Activated CD4-positive, CD25-positive, alpha-beta regulatory T cell treated with anti-CD3 and anti-CD28 coated beads, Interleukin-2, amount 50 U/mL, for 24 hours (primary cell): ENCODE measurements at places on chromosomes 7 and 10.

GRCh38 chr7:154844955-154845354 lies 158.0 kb downstream of the PAXIP1 start:
- ATAC-seq: no peak

DNA sequence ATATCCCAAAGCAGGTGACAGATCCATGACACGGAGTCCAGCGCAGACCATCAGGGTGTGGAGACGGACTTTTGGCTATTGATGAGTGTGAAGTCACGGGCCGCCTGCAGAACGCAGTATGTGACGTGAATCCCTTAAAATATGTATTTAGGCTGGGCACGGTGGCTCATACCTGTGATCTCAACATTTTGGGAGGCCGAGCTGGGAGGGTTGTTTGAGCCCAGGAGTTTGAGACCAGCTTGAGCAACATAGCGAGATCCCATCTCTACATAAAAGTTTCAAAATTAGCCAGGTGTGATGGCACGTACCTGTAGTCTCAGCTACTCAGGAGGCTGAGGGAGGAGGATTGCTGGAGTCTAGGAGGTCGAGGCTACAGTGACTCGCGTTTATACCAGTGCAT lies 1.9 kb upstream of the AMZ1 start:
- ATAC-seq: no peak

DNA sequence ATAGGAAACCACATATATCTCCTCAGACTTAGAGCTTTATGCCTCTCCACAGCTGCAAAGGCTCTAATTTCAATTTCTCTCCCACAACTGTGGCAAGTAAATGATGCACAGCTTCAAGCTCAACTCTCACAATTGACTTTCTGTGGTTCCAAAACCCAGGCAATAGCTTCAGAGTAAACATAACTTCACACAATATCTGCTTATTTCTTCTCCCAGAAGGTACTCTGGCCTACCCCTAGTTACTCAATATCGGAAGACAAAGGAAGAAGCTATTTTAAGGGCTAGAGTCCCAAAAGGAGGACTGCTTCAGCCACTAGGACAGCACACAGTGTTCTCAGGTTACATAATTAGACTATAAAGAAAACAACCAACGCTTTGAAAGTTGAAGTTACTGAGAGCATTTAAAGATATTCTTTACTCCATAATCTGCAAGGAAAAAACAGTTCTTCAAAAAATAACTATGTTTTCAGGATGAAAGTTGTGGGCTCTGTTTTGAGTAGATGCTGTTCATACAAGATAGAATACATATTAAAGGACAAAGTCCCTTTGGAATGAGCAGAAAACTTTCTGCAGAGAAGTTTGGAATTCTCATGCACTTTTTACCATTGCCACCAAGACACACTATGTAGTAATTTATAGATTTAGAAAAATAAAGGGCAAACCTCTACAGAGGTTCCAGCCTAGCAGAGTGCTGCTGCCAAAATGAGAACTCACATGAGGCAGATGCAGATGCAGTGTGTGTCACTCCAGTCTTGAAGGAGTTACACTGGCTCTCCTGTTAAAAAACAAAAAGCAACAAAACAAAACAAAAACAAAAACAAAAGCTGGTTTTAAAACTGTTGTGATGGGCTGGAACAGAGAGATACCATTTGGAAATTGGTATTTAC lies 81.8 kb downstream of the NT5C2 start:
- ATAC-seq: no peak

DNA sequence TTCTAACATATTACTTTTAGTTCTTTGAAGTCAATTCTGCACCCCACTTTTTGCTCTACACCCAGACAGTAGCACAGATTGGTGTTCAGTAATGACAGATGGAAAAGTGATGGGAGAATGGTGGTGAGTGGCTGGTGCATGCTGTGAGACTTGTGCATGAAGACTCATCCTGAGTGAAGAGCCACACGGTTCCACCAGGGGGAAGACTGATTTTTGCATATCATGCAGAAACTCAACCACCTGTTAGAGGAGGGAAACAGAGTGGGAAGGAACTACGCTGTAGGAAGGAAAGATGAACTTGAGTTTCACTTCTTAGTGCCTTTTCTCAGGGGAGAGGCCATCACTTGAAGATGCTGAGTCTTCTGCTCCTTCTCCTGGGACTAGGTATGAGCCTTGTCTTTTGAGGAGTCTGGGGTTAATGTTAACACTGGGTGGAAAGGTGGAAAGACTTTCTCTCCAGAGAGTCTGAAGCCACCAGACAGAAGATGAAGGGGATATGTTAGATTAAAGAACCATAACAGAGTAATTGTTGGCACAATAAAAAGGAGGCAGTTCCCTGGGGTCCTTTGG lies 9.3 kb upstream of the PRSS1 start:
- ATAC-seq: peak; percentile 64

DNA sequence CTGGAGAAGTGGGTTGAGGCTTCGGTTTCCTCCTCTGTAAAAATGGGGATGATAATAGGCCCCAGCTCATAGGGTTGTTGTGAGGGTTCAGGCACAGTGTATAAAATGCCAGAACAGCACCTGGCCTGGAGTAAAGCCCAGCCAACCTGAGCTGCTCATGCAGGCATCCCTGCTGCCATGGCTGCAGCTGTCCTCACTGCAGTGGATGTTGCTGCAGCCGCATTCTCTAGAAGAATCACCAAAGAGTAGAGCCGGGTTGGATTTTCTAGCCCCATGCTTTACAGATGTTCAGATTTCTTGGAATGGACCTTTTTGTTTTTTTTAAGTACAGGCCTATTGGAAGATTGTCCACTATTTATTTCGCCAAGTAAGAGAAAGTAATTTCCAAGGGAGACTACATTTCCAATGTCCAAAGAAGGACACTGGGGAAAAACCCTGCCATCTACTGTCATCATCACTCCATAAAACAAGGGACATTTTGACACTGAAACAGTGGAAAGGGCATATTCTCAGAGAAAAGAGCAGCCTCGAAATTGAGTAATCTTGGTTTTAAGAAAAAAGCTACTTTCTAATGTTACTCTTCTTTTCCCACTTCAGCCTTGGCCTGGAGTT lies 147.5 kb upstream of the TCF7L2 start:
- no peak for ATAC-seq

DNA sequence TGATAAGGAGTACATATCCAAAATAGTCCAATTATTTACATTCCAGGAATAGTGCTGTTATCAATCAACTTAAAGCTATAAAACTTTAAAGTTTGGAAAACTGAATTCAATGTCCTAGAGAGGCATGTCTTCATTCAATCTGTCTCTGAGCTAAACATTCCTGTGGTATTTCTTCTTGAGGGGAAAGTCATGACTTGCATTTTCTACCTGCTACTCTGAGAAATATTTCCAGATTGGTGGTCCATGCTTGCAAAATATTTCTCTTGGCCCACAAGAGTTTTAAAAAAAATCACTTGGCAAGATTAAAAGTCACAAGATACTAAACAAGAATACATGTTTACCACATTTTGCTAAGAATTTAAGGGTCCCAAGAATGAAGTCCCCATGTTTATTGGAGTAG lies 63.6 kb upstream of the HGF start:
- ATAC-seq: no peak

- no peak for ATAC-seq
Measured at GRCh38 chr10:10903620-10904019, 114.1 kb upstream of the CELF2 start.

- ATAC-seq: no peak
Measured at GRCh38 chr10:11667756-11668155, 56.3 kb upstream of the USP6NL start.

- no peak for ATAC-seq
Measured at GRCh38 chr7:35241436-35241835, 12.5 kb downstream of the TBX20 start.

- ATAC-seq: no peak
Measured at GRCh38 chr7:27605689-27606269, 56.9 kb downstream of the HIBADH start.

GRCh38 chr7:107982918-107983389 lies 20.0 kb downstream of the LAMB1 start:
- no peak for ATAC-seq

DNA sequence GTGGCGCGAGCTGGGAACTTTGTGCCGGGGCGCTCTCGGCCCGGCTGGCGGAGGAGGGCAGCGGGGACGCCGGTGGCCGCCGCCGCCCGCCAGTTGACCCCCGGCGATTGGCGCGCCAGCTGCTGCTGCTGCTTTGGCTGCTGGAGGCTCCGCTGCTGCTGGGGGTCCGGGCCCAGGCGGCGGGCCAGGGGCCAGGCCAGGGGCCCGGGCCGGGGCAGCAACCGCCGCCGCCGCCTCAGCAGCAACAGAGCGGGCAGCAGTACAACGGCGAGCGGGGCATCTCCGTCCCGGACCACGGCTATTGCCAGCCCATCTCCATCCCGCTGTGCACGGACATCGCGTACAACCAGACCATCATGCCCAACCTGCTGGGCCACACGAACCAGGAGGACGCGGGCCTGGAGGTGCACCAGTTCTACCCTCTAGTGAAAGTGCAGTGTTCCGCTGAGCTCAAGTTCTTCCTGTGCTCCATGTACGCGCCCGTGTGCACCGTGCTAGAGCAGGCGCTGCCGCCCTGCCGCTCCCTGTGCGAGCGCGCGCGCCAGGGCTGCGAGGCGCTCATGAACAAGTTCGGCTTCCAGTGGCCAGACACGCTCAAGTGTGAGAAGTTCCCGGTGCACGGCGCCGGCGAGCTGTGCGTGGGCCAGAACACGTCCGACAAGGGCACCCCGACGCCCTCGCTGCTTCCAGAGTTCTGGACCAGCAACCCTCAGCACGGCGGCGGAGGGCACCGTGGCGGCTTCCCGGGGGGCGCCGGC lies 870 bp downstream of the FZD1 start:
- no peak for ATAC-seq
